ENCODE measurements at places on chromosomes 11 and 22.

- no peak for DNase-seq
These were observed 17.0 kb upstream of the NUCB2 start for GRCh38 chr11:17259519-17259918.

- DNase-seq = no peak
These were observed 330.0 kb downstream of the DDX10 start for GRCh38 chr11:108994887-108995286.

DNA sequence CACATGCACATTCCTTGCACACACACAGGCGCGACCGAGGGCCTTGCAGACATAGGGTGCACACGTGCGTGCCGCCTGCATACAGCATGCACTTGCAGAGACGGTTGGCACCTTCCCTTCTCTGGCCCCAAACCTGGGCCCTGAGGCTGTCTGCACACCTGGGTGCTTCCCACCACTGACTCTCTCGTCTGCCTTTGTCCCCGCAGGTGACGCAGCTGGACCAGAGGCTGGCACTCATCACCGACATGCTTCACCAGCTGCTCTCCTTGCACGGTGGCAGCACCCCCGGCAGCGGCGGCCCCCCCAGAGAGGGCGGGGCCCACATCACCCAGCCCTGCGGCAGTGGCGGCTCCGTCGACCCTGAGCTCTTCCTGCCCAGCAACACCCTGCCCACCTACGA, 38.0 kb downstream of the CDKN1C start:
- DNase-seq = peak; percentile 45

GRCh38 chr11:61189933-61190332, 13.4 kb upstream of the PGA3 start:
- no peak for DNase-seq

GRCh38 chr11:65420506-65420905, 2.1 kb upstream of the NEAT1 start:
- DNase-seq = no peak

- no peak for DNase-seq
These were observed 66.8 kb downstream of the FZD4 start for GRCh38 chr11:86888164-86889000.

All from COR-L47 (cell line).